Activated CD8-positive, alpha-beta memory T cell treated with anti-CD3 and anti-CD28 coated beads for 4 hours (primary cell): ENCODE measurements at places on chromosomes 5 and 9.

GRCh38 chr5:141430332-141431113 is at the start of gene PCDHGA12:
PCDHGA12 (plus strand) TSS chr5:141430507; CDS start chr5:141430760, 253 bp downstream.
- no peak for DNase-seq

GRCh38 chr5:78004559-78004958 is 228.4 kb upstream of the TBCA start:
- no peak for DNase-seq

DNA sequence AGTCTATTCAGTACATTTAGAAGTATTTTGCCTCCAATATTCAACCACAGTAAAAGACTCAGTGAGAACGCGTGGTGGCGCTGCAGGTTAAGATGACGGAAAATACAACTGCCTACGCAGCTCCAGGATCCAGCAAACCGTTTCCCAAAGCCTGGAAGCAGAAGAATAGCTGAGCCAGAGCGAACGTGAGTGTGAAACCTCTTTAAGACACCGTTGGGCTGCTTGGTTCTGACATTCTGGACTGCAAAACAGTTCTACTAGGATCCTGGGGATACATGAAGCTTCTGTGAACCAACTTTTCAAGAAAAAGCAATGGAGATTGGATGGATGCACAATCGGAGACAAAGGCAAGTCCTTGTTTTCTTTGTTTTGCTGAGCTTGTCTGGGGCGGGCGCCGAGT is at the start of gene PCDHB16:
PCDHB16 (plus strand) TSS at position 140 of the 400 bp plus-strand sequence; CDS start at position 313, 173 bp downstream.
- no peak for DNase-seq

DNA sequence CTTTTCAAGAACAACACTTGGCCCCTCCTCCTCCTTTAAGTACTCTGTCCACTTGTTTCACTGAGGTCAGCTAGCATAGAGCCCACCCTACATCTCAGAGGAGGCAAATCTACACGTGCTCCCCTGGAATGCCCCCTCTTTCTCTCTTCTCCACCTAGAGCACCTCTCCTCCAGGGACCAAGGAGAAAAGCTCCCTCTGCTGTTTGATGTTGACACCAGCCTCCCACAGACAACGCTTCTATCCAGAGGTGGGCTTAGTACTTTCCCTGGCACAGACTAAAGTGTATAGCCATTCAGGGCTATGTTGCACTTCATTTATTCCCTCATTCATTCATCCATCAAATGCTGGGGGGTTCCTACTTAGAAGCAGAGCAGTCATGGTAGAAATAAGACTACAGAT is 68.2 kb upstream of the TAF1L start:
- no peak for DNase-seq

DNA sequence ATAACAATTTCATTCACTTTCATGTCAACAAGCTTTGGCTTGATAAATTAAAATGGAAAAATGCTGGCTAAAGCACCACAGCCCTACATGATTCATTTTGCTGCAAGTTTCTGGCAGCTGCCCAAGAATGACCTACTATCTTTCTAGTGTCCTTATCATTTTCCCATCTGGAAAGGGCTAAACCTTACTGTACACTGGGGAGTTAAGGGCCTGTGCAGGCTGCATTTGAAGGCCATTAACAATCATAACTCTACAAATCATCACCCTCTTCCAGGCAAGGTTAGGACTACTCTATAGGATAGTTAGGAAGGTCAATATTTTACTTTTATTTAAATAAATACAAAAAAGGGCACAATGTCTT is 579.7 kb upstream of the ZNF608 start:
- DNase-seq: no peak
